GM03348 (cell line): ENCODE measurements at places on chromosomes 2 and 18.

DNA sequence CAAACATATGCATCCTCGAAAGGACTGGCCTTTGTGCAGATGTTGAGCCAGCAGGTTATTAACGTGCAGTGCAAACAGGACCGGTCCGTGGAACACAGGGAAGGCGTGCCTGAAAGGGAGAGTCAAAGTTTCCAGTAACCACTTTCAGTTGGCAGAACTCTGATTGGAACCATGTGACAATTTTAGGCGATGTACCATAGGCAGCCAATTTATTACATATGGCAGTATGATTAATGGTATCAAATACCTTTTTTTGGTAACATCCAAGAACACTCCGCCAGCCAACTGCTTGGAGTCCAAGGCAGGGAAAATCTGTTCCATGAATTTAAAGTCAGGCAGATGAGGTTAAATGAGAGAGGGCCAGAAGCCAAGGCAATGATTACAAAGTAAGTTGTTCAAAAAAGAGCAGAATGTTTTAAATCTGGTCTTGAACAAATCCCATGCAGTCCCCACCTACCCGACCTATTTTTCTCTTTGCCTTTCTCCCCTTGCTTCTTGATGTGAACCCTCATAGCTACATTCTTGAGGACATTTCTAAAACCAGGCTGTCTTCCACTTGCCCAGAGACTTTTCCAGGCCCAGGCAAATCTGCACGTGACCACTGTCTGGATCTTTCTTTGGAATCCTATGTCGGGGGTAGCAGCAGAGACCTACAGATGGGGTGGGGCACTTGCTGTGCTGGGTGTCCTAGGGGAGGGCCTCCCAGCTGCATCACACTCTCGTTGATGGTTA, 351.7 kb downstream of the HRH4 start:
- DNase-seq = no peak

DNA sequence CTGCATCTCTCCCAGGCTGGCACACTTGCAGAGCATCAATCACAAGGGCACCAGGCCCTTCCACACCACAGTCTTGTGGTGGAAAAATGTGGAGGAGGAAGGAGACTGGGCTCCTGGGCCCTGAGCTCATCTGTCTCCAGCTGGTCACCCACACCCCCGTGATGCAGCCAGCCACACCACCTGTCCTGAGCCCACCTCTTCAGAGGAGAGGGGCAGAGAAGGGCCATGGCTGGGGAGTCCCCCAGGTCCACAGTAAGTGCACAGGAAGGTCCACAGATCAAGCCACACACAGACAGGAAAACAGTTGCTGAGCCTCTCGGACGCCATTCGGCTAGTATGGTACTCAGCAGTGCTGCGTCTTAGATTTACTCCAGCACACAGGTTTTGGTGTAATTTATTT, 203.5 kb upstream of the SALL3 start:
- no peak for DNase-seq

DNA sequence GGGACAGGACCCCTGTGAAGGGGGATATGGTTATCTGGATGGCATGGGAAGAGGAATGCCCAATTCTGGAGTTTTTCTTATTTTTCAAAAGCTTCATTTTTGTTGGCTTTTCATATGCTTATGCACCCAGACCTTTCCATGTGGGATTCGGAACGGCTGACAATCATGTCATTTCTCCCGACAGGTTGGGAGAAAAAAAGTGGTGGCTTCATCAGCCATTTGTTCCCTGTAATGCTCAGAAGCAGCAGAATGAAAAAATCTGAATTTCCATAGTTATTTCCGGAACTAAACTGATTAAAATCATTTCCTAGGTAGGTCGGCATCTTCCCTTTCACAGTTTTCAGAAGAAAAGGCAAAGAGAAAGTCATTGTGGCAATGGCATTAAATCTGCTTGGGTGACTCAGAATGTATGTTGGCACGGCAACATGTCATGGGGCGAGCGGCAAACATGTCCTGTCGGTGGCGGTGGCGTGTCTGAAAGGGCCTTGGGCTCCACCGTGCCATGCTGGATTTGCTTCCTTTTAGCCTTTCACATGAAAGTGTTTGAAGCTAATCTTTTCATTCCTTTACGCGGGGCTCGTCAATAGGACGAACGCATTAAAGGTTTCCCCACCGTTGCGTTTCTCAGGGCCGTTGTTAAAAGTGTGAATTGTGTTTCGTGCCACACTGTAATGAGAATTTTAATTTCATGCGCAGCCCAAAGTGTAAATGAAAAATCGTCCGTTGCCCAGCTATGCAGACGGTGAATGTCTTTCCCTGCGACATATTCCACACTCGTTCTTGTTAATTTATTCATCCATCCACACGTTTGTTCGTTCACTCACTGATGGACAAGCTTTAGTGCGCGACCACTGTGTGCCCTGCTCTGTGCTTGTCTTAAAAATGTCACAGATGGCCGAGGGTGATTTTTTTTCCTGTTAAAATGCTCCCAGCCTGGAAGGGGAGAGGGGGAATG, 18.5 kb downstream of the ACKR3 start:
- DNase-seq = no peak

- DNase-seq = no peak
These were observed 6.1 kb downstream of the NCKAP1 start for GRCh38 chr2:183031911-183032794.

DNA sequence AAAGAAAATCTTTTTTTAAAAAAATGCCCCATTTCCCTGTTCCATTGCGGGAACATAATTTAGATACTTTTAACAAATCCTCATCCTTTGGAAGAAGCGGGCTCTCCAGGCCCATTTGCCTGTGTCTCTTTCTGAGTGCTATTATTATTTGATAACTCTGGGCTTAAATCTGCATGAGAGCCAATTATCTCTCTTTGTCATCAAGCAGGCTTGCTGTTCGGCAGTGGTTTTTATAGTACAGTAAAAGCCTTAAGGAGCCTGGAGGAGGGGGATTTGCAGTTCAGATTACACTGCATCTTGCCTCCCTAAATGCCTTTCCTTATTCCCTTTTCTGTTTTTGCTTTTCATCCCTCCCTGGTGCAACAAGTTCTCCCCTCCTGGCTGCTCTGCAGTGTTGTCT, 50.6 kb downstream of the CELF4 start:
- DNase-seq = no peak

GRCh38 chr2:155310589-155310988, 612.1 kb downstream of the KCNJ3 start:
- peak; percentile 15 for DNase-seq

DNA sequence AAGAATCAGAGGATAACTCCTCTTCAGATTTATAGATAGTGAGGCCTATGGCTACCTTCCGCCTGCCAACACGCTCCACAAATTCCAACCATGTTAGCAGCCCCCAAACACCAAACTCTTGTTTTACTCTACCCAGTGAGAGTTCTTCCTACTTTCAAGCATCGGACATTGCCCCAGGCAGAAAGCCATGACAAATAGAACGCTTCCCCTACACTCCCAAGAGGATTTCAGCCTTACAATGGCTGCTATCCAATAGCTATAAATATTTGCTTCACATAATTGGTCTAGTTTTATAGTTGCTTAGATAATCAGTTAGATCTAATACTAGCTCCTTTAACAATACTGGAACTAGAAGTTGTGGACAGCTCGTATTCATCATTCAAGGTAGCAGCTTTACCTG, 503.4 kb upstream of the VRK2 start:
- no peak for DNase-seq

DNA sequence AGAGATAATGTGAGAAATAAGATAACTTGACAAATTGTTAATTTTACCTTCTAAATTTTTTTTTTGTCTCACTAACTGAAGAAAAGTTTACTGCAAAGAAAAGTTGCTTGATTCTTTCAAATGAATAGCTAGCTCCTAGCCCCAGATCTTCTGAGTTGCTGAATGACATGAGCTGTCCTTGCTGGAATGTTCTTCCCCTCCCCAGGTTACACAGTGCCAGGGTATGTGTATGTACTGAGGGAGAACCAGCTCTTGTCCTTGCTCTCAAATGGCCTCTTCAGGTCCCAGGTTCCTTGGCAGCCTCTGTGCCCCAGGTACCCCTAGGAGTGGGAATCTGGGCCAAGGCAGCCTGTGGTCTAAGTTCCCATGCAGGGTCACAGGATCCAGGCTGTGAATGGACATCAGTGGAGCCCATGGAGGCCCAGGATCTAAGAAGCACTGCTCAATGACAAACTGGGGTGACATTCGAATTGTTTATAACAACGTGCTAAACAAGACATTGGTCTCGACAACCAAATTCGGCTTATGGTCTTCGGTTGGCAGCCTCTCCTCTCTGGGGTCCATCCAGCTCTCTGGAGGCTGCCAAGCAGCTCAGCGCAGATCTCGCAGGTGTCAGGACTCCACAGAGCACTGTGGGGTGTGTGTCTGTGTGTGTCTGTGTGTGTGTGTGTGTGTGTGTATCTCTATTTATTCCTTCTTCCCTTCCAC, 17.1 kb upstream of the INO80C start:
- no peak for DNase-seq

DNA sequence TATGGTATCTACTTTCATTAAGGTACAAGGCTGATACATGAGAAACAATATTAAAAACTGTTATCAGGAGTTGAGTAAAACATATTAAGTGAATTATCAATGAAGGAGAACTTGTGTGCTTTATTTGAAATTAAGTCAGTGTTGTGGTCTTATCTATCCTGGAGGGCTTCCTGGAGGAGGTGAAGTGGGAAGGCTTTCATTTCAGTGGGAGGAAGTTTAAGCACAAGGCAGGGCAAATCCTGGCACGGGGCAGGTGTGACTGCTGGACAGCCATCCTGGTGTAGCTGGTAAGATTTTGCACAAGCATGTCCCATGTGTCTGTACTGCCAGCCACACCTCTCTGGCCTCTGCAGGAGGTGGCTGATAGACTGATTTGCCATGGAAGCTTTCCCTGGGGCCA, 159.7 kb upstream of the SKOR2 start:
- DNase-seq = no peak

DNA sequence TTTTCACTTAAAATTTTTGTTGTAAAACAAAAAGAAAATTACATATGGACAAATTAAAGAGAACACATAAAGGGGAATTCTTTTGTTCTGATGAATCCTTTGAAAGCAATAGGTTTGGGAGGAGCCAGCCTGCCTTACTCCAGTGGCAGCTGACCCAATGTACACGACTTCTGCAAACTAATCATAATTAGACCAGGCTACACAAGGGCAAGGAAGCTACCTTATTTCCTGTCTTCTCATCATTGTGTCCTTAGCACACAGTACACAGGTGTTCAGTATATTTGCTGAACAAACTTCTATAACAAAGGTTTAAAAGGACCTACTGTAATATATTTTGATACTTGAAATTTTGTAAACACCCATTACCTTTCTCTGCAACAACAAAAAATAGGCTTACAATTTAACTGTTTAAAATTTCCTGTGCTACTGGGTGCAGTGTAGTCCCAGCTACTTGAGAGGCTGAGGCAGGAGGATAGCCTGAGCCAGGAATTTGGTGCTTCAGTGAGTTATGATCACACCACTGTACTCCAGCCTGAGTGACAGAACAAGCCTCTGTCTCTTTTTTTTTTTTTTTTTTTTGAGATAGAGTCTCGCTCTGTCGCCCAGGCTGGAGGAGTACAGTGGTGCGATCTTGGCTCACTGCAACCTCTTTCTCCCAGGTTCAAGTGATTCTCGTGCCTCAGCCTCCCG, 18.9 kb downstream of the KCNG3 start:
- no peak for DNase-seq

GRCh38 chr2:194103941-194104659, 1552.9 kb upstream of the SLC39A10 start:
- DNase-seq = no peak

GRCh38 chr18:12038639-12039539, 54.8 kb upstream of the ANKRD62 start:
- DNase-seq = peak; percentile 92

DNA sequence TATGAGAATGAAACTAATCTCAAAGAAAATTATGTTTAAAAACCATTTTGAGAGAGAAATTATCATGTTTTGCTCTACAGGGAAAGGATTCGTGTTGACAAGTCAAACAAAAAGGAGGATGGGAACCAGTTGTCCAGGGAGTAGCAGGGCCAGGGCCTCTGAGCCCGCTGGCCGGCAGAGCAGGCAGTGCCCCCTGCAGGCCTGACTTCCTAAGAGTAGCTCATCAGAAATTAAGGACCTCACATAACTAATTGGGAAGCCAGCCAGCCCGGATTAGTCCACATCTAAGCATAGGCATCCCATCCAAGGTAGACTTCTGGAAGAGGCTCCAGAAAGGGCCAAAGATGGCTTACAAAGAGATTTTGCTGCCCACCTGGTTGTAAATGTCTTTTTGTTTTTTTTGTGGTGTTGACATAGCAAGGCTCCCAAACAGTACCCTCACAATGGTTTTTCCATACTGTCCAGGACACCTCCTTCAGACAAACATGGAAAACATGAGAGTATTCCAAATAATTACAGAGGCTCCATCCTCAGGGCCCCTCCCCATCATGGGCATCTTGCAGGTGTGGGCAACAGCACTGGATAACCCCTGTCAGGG, 241.2 kb upstream of the TANK start:
- DNase-seq = no peak

DNA sequence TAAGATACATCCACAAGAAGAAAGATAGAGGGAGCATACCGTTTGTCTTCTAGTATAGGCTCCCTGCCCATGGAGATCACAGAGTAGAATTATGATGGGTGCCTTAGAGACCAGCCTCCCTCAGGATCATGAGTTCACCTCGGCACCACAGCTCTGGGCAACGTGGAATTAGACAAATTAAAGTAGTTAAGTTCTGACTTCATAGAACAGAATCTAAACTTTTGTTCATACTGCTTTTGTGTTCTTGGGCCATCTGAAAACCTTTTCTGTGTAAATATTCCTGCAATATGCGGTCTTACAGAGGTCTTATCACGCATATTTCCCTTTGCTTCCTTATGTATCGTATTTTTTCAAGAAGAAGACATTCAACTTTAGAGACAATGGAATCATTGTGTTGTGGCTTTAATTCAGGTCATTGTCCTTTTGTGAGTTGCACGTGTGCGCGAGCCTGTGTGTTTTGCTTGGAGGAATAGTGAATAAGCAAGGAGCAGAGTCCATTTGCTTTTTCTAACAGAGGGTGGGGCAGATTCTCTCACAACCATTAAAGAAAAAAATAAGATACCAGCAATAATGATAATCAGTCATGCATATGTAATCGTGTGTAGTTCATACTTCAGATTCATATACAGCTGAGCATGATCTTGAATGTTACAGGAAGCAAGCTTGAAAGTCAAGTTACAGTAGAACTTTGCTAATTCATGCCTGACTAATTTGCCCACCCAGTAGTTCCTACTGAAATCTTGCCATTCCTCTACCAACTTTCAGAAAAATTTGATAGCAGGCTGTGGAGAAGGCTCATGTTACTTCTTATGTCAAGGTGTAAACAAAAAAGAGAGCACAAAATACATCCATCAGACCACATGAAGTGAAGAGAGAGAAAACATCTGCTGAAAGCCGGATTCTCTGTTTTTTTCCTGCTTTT, 243.6 kb downstream of the NEDD4L start:
- no peak for DNase-seq

DNA sequence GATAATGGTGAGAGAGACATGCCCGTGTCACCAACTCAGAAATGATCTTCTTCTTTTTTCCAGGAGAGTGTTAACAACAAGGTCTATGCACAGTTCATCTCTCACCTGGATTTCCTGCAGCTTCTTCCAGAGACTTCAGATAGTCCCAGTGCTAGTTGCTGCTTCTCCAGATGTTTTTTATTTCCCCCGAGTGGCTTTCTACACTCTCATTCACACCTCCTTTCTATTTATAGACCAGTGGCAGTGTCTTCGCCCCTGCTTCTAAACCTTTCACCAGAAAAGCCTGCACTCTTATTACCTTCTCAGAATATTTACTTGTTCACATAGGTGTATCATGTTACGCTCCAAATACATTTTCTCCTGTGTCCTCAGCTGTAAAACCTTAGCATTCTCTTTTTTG, 558.8 kb upstream of the CHAC2 start:
- DNase-seq = no peak
